ENCODE measurements at places on chromosomes 13 and 19.

DNA sequence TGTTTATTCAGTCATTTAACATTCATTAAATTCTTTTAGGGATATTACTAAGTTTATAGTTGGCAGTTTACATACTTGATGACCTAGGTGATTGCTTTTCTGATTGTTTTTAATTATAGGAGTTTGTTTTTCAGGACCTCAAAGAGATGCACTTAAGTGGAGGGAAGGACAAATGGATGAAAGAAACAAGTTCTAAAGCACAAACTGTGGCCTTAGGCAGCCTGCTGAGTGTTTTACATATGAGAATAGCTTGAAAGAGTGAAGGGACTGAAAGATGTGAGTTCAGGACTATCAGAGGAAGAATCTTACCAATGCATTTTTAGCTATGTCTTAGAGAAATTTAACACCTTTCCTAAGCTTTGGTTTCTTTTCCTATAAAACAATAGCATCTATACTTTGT lies 402.6 kb downstream of the KLF12 start:
- no peaks in the 10 kb centered on the region for H3K27me3 ChIP-seq
- no peak overlapping the region for H3K27ac ChIP-seq
- no peaks in the 10 kb centered on the region for H3K36me3 ChIP-seq
- no peaks in the 10 kb centered on the region for H3K4me1 ChIP-seq

GRCh38 chr19:30006207-30006606 lies 64.2 kb downstream of the URI1 start:
- H3K36me3 ChIP-seq: no peaks in the 10 kb centered on the region
- no peak overlapping the region for H3K4me3 ChIP-seq
- no peak overlapping the region for H3K27ac ChIP-seq
- DNase-seq: no peak
- no peaks in the 10 kb centered on the region for H3K4me1 ChIP-seq
- H3K27me3 ChIP-seq: no peaks in the 10 kb centered on the region

- no peak for DNase-seq
- H3K27me3 ChIP-seq: no peaks in the 10 kb centered on the region
- H3K36me3 ChIP-seq: no peaks in the 10 kb centered on the region
- H3K4me1 ChIP-seq: no peaks in the 10 kb centered on the region
- H3K27ac ChIP-seq: no peak overlapping the region
These were observed 1528.0 kb downstream of the SLITRK5 start for GRCh38 chr13:89199138-89199537.

GRCh38 chr19:3813473-3814392 lies 27.6 kb upstream of the MATK start:
- no peaks in the 10 kb centered on the region for H3K27me3 ChIP-seq
- H3K36me3 ChIP-seq: no peaks in the 10 kb centered on the region
- no peak overlapping the region for H3K27ac ChIP-seq
- H3K4me3 ChIP-seq: no peak overlapping the region

DNA sequence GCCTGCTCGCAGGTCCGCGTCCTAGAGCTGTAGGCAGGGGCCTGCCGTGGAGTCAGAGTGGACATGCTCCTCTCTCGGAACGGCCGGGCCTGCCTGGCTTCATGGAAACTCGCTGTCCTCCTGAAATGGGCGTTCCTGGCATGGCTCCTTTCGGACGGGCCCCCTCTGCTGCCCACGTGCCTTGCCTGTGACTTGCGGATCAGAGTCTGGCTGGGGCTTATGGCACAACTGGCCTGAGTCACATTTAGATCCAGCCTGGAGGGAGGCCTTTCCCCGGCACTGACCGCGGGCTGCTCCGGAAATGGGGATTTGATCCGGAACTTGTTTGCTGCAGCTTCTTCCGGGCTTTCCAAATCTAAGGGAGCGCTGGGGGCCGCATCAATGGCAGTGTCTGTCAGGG lies 28.1 kb downstream of the THSD1 start:
- no peak for DNase-seq
- no peaks in the 10 kb centered on the region for H3K27me3 ChIP-seq
- no peaks in the 10 kb centered on the region for H3K36me3 ChIP-seq
- no peak overlapping the region for H3K4me3 ChIP-seq
- no peaks in the 10 kb centered on the region for H3K4me1 ChIP-seq
- peak overlapping the region; percentile 25 for H3K27ac ChIP-seq

DNA sequence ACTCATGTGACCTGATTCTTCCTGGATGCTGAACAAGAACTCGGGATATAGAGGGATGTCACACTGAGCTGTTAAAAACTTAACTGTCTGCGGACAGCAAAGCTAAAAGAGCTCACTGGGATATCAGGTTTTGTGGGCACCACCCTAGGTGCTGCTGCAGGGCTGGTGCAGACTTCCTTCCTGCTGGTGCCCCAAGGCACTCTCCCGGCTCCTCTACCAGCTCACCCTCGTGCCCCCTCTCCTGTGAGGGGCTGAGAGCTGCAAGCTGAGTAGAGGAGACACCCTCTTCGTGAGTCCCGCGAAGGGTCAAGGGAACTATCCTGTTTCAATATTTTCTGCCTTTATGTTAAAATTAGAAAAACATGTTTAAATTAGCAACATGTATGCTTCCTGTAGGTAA lies 1475.7 kb downstream of the EFNB2 start:
- no peaks in the 10 kb centered on the region for H3K4me1 ChIP-seq
- no peak for DNase-seq
- H3K36me3 ChIP-seq: no peaks in the 10 kb centered on the region
- H3K27me3 ChIP-seq: no peaks in the 10 kb centered on the region
- H3K4me3 ChIP-seq: no peak overlapping the region
- no peak overlapping the region for H3K27ac ChIP-seq

- no peaks in the 10 kb centered on the region for H3K27me3 ChIP-seq
- H3K4me3 ChIP-seq: peak overlapping the region; percentile 63
- H3K4me1 ChIP-seq: peaks cover 3% of the 10 kb centered on the region
- no peaks in the 10 kb centered on the region for H3K36me3 ChIP-seq
- peak; percentile 92 for DNase-seq
These were observed 1.3 kb upstream of the KLK8 start for GRCh38 chr19:51002542-51003311.
